ENCODE measurements at places on chromosomes 6 and 20. TPM values are rescaled to one million over a fixed set of nuclear protein-coding genes. Genes with fewer than 3 reads are reported as not detected.

GRCh38 chr6:100134703-100135102 is 140.7 kb upstream of the MCHR2 start:
- no peak for DNase-seq
- H3K4me3 ChIP-seq, result no peak overlapping the region
- H3K4me1 ChIP-seq, result no peaks in the 10 kb centered on the region
- no peaks in the 10 kb centered on the region for H3K36me3 ChIP-seq
- no peak overlapping the region for H3K27ac ChIP-seq

DNA sequence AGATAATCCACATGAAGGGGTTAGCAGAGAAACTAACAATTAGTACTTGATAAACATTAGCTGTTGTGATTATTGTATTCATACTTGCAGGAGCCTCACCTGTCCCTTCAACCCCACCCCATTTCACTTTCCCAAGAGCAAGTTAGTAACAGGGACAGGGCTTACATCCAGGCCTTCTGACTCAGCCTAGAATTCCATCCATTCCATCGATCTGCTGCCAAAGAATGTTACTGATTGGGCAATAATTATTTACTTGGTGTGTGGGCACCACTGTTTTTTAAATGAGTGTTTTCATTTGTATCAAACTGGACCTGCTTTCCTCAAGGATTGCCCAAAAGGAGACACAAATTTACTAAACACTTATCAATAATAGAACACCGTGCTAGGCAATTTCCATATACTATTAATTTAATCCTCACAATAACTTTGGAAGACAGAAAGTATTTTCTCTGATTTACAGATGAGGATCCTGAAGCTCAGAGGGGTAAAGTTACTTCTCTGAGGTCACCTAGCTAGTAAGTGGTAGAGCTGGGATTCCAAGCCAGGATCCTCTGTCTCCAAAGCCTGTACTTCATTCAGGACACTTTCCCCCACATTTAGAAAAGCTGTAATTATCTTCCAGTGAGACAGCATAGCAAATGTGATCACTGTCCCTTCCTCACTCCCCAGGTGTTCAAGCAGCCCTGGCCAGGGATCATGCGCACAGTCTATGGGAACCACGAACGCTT is 32.8 kb downstream of the GSS start:
- peaks cover 8% of the 10 kb centered on the region for H3K4me1 ChIP-seq
- no peak for DNase-seq
- peaks cover 91% of the 10 kb centered on the region for H3K36me3 ChIP-seq

- H3K4me3 ChIP-seq, result no peak overlapping the region
- no peaks in the 10 kb centered on the region for H3K27me3 ChIP-seq
- no peaks in the 10 kb centered on the region for H3K4me1 ChIP-seq
- H3K36me3 ChIP-seq, result no peaks in the 10 kb centered on the region
- no peak for DNase-seq
Measured at GRCh38 chr6:422433-423054, 31.0 kb downstream of the IRF4 start.

DNA sequence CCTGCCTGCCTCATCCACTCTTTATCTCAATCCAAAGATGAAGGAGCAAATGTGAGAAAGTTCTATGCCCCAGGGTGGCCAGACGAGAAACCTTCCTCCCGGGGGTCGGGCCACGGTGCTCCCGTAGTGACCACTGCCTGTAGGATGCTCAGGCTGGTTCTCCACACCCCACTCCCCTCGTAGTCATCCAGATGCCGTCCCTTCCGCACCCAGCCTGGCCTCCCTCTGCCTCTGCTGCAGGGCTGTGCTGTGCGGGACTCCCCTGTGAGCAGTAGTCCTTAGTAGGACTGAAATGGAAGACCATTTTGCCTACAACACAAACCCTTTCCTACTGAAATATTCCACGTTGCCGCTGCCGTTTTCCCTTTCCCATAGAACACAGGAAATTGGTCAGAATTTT is 2.0 kb downstream of the TMC2 start:
- H3K36me3 ChIP-seq, result no peaks in the 10 kb centered on the region
- no peak overlapping the region for H3K4me3 ChIP-seq
- H3K27me3 ChIP-seq, result peaks cover 12% of the 10 kb centered on the region
- no peaks in the 10 kb centered on the region for H3K4me1 ChIP-seq

DNA sequence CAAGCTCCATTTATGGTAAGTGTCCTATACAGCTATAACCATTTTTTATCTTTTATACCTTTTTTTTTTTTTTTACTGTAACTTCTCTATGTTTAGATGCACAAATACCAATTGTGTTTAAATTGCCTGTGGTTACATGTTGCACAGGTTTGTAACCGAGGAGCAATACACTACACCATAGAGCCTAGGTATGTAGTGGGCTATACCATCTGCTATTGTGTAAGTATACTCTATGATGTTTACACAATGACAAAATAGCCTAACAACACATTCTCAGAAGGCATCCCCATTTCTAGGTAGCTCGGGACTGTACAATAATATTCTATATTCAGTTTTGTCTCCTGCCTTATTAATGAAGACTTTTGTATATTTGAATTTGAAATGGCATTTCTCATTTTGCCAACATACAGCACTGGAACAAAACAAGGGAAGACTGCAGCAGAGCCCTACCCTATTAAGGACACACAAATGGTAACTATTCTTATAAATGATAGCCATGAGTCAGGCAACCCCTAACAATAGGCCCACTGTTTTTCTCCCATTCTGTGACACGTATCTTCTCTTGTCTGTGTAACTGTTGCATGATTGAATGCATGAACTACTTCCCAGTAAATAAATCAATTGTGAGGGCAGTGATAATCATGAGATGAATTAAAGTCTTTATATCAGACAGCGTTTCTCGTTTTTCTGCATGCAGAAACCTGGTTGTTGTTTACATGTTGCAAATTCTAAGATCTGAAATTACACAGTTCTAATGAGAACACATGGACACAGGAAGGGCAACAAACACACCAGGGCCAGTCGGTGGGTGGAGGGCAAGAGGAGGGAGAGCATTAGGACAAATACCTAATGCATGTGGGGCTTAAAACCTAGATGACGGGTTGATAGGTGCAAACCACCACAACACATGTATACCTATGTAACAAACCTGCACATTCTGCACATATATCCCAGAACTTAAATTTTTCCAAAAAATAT is 173.9 kb downstream of the EPM2A start:
- no peaks in the 10 kb centered on the region for H3K27me3 ChIP-seq
- no peak for DNase-seq
- no peaks in the 10 kb centered on the region for H3K36me3 ChIP-seq
- H3K27ac ChIP-seq, result no peak overlapping the region
- H3K4me1 ChIP-seq, result no peaks in the 10 kb centered on the region
- H3K4me3 ChIP-seq, result no peak overlapping the region

ANGPT4 gene
- 0.81 TPM for total RNA-seq

MEI4 gene
- total RNA-seq, result not detected

All from upper lobe of right lung (tissue), 1 donor.